ENCODE measurements at places on chromosomes 3 and 15.

- DNase-seq: no peak
These were observed 48.8 kb upstream of the TMCO5A start for GRCh38 chr15:37885651-37886050.

- no peak for DNase-seq
These were observed 38.0 kb downstream of the PRICKLE2 start for GRCh38 chr3:64187065-64187959.

DNA sequence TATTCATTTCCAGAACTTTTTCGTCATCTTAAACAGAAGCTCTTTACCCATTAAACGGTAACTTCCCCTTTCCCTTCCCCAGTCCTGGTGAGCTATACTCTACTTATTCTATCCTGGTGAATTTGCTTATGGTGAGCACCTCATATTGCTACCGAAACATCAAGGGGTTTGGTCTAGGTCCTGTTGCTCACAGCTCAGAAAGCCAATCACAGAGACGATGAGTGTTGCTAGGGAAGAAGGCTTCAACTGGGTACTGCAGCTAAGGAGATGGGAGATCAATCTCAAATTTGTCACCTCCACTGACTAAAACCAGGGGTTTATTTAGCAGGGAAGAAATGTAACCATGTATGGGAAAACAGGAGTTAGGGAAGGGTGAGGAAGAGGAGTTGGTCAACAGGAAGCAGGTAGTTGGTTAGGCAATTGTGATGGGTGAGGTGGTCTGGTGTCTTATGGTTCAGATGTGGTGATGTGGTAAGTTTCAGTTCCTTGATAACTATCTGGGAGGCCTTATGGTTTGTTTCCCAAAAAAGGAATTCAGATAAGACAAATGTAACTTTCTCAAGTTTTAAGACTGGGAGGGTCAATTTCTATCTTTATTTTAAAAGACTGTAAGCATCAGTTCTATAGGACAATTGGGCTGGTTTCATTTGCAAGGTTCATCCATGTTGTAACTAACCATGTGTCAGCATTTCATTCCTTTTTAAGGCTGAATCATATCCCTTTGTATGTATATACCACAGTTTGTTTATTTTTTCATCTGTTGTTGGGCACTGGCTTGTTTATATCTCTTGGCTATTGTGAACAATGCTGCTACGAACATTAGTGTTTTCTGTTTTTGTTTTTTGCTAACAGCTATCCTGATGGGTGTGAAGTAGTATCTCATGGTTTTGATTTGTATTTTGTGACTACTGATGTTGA, 24.3 kb downstream of the ARHGAP11B start:
- DNase-seq: no peak

DNA sequence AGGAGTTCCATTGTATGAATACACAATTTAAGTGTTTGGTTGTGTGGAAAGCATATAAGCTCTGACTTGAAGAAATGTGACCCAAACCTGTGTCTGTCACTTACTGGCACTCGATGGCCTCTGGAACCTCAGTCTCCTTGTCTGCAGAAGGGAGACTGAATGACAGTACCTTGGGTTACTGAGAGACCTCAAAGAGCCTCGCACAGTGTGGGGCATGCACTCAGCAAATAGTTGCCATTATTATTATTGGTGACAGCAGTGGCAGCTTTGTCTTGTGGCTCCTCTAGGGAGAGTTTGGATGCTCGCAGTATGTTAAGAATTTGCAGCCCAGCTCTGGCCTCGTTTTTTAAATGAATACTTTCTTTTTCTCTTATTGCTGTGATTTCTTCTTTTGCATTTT, 43.4 kb downstream of the EEFSEC start:
- no peak for DNase-seq

GRCh38 chr3:196677353-196677752, 34.7 kb downstream of the CEP19 start:
- DNase-seq: no peak

GRCh38 chr15:38205526-38206272, 46.9 kb upstream of the SPRED1 start:
- no peak for DNase-seq

GRCh38 chr15:90685591-90686434, 31.3 kb upstream of the BLM start:
- no peak for DNase-seq

DNA sequence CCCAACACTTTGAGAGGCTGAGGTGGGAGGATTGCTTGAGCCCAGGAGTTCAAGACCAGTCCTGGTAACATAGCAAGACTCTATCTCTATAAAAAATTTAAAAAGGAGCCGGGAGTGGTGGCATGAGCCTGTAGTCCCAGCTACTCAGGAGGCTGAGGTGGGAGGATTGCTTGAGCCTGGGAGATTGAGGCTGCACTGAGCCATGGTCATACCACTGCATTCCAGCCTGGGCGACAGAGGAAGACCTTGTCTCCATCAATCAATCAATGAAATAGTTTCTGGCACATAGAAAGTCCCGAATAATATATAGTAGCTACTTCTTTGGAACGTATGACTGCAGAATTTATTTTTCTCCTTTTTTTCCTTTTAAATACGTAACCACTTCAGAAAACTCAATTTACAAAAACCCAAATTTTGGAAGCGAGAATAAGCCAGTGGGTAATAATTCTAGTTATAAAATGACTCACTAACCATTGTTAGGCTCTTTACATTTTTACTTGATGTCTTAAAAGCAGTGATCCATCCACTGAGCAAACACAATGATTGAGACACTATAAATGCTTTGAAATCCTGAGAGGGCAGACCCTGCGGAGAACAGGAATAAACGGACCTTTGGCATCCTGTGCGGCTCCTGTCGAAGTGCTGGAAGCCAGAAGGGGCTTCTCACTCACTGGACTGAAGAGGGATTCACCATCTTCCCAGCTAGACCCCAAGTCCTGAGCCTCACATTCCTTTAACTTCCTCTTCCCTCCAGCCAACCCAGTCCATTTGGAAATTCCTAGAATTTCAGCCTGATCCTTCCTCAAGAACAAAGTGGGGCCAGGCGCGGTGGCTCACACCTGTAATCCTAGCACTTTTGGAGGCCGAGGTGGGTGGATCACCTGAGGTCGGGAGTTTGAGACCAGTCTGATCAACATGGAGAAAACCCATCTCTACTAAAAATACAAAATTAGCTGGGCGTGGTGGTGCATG, 68.4 kb upstream of the MFGE8 start:
- DNase-seq: no peak
